Stimulated activated CD8-positive, alpha-beta memory T cell treated with anti-CD3 and anti-CD28 coated beads, Interleukin-2, amount 100 ng/mL, for 1 hour (primary cell): ENCODE measurements at places on chromosomes 12 and 14.

GRCh38 chr12:11085419-11085818 is 6.7 kb downstream of the TAS2R43 start:
- DNase-seq, result no peak

- no peak for DNase-seq
Observed at GRCh38 chr14:43855556-43855955, 651.5 kb downstream of the FSCB start.

DNA sequence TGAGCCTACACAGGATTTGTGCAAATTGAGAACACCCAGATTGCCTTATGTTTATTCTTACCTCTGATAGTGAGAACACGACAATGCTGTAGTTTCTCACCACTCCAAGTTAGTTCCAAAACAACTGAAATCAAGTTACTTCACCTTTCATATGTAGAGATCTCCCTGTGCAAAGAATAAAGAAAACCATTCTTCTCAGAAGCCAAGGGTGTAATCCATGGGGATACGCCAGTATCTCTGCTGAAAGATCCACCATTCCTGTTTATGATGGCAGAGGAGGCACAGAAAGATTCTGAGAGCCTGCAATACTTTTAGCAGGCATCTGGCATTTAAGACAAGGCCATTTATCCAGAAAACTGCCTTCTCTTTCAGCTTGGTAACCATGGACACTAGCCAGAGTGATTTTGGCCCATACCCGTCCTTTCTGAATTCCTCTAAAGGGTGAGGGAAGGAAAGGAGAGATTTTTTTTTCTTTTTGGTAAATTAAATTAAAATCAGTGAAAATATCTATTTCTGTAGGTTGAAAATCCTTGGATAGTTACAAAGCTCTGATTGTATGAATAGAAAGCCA is 355.4 kb upstream of the FAR2 start:
- no peak for DNase-seq

- no peak for DNase-seq
Observed at GRCh38 chr12:24850496-24850895, 98.4 kb downstream of the BCAT1 start.

DNA sequence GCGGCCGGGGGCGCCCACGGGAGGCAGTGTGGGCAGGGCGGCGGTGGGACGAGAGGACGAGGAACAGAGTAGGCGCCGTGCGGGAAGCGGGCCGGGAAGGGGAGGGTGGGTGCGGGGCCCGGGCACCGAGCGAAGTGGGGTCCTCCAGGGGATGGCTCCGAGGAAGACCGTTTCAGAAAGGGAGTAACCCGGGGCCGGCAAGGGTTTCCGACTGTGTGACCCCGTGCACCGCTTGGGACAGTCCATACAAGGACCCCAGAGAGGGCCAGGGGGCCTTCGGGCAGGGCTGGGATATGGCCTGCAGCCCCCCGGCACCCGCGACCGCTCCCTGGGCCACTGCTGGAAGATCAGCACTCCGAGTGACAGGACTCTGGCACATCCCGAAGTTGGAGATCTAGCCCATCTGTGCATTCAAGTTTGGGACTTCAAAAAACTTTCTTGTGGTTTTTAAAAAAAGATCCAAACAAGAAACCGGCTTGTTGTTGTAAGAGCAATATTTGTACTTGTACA is 448 bp downstream of the TSPAN9 start:
- DNase-seq, result no peak

GRCh38 chr12:131860472-131861260 is 32.5 kb downstream of the MMP17 start:
- DNase-seq, result no peak

DNA sequence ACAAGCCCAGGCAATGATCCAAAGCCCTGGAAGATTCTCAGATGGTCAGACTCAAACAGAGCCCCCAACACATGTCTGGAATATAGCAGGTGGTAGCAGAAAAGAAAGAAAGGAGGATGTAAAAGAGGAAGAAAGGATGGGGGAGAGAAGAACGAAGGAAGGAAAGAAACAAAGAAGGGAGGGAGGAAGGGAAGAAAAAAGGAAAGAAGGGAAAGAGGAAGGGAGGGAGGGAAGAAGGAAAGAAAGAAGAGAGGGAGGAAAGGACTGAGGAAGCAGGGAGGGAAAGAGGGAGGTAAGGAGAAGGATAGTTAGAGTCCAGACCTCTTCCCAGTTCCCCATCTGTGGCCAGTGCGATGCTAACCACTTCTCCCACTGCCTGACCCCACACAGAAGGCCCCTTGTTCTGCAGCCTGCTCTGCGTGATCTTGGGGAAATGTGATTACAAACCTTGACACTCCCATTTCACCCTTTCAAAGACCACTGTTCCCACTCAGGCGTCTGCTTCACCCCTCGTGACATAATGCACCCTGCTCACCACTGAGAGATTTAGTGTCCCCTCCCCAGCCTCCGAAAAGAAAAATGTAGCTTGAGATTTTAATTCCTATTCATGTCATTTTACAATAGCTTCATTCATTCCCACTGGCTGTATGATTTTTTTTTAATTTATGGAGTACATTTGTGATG is 357.9 kb downstream of the BCL11B start:
- DNase-seq, result no peak

DNA sequence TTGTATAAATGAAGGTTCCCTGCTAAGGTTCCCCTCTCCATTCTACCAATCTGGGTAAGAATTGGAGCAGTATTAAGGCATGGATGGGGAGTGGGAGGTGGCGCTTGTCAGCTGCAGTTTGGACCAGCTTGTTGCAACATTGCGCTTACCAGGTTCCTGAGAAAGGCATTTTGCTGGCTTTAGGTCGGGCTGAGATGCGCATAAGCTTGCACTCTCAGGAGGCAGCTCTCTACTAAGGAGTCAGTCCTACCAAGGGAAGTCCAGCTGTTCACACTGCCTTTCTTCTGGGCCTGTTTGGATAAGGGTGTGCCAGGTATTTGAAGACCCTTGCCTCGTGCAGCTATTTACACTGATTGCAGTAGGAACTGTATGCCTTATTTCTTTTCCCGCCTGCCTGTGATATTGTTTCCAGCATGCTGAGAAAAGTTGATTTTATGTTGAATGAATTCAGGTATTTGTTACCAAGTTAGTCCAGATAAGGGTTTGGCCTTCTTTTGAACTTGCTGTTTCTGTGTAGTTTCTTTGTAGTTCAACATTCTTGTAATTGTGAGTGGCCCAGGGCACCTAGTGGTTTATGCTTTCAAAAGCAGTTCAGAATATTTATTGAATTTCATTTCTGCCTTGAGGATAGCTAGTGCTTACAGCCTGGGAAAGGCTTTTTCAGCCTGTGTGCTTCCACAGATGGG is 2.6 kb downstream of the MLEC start:
- DNase-seq, result no peak
